ENCODE measurements at places on chromosomes 3 and 15.
A peak's percentile ranks its signal among the peaks of the same experiment; 100 is the strongest.

- DNase-seq = no peak
Measured at GRCh38 chr15:37107071-37107743, 6.9 kb upstream of the MEIS2 start.

- DNase-seq = no peak
Measured at GRCh38 chr3:157285966-157286365, 126.0 kb upstream of the CCNL1 start.

GRCh38 chr3:42459151-42459550 is 43.3 kb upstream of the VIPR1 start:
- no peak for DNase-seq

GRCh38 chr3:194532591-194532990 is 45.8 kb upstream of the ATP13A3 start:
- no peak for DNase-seq

DNA sequence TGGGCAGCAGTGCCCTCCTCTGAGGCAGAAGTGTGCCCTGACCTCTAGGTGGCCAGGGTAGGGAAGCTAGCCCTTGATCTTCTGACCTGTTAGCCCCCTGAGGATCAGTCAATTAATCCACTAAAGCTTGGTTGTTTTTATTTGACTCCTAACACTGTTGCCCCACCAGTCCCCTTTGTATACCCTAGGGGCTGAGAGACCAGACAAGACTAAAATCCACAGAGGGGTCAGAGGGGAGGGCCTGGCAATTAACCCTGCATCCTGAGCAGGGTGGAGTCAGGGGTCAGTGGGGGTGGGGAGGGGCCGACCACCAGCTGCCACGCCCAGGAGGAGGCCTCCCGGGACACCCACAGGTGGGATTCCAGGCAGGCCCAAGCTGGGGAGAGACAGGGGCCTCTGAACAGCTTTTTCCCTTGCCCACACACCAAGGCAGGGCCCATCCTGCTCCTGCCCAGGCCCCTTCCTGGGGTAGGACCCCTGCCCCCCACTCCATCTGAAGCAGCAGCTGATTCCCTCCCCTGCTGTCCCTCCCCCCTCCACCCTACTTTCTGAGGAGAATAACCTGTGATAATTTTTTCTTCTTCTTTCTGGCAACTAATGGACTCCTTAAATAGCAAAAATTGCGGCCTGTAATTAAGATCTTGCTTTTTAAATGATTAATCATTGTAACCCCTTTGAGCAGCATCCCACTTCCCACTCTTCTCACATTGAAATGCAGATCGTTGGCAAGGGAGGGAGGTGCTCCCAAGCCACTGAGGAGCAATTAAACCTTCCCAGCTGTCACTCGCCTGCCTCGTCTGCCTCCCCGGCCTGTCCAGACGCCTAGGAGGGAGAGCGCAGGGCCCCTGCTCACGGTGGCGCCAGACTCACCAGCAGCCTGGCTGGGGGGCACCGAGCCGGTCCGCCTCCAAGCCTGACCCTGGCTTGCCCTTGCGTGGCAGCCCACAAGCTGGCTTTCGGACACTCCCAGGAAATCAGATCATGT is 51.9 kb downstream of the RHCG start:
- DNase-seq = no peak

GRCh38 chr3:151792411-151792810 is 21.5 kb upstream of the AADAC start:
- DNase-seq = no peak

DNA sequence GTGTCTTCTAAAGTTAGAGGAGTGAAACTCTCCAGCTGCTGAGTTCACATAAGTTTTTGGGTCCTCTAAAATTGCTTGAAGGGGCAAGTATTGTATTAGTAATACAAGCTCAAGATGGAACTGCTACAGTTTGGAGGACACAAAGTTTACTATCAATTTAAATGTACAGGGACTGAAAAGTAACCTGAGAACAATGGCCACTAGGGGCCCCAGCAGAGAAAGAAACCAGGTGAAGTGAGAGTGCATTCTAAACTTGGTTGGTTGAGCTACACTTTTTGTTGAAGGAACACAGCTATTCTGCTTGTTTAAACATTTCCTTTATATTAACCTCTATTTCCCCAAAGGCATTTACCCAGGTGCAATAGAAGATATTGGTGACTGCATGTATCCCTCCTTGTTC is 755.5 kb downstream of the GBE1 start:
- no peak for DNase-seq

DNA sequence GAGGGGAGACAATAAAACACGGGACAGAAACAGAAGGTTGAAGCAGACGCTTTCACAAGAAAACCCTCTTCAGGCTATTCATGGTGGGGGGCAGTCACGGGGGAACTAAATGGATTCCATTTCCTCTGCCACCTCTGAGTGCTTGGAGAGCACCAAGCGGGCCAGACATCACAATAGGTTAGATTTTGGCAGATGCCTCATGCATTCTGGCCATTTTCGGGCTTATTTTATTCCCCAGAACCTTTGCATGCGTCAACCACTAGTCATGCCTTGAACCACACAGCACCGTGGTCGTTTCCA is 82.2 kb downstream of the RORA start:
- DNase-seq = no peak

DNA sequence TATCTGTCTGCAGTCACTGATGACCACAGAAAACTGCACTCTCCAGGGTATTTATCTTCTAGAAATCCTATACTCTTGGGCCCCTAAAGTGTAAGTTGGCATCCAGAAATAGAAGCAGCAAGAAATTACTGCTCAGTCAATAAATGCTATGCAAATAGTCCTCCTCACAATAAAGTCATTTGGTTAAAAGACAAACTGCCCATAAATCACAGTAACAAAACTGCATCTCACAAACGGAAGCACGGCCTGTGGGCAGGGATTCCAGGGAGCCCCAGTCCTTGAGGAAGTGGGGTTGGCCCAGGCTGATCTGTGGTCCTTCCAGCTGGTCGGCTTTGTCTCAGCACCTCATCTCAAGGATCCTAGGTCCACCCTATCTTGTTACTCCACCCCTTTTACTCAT is 29.7 kb upstream of the SPATA12 start:
- no peak for DNase-seq

DNA sequence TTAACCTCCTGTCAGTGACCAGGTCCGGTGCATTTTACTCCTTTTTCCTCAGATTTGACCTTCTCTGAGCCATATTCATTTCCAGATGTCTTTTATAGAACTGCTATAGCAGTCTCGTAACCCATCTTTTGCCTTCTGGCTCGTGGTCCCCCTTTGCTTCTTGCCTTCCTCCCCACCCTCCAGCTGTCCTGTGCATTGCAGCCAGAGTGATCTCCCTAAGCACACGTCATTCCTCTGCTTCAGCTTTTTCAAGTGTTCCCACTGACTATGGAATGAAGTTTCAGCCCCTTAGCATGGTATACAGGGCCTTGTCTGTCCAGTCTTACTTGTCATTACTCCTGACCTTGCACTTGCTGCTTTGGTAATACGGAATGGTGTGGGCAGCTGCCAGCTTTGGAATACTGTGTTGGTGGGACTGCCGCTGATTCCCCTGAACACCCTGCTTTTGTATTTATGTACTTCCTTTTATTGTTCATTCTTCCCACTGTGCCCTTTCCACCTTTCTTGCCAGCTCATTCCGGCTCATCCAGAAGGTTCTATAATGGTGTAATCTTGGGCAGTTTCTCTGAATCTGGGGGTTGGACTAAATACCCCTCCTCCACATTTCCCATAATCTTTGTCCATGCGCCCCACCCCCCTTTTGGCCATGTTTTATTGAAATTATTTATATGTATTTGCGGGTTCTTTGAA is 38.9 kb downstream of the SLC25A26 start:
- DNase-seq = no peak

DNA sequence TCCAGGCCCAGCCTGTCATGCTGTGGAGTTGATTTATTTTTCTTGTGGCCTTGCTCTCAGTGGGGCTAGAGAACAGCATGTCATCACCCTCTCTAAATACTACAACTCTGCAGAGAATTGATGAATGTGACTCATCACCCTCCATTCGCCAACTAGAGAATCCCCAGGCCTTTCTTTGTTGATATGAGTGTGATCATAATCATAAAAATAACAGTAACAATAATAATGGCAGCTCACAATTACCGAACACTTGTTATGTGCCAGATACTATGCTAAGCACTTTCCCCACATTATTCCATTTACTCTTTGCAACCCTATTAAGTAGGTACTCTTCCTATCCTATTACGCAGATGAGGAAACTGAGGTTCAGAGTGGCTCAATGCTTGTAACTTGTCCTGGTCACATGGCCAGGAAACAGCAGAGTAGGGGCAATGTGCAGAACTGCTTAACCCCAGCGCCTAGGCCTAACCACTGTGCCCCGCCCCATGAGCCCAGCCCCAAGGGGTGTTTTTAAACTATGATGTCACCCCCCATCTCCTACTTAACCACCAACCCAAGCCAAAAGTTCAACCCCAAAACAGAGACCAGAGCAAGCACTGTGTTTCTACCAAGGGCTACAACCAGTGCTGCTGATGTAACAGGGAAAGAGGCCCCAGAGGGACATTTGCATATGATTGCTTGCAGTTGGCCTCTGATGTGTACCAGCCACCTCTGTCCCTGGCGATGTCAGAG is 104.5 kb downstream of the ADCY5 start:
- DNase-seq = peak; percentile 62

- no peak for DNase-seq
Measured at GRCh38 chr3:118772547-118773011, 262.1 kb downstream of the IGSF11 start.

DNA sequence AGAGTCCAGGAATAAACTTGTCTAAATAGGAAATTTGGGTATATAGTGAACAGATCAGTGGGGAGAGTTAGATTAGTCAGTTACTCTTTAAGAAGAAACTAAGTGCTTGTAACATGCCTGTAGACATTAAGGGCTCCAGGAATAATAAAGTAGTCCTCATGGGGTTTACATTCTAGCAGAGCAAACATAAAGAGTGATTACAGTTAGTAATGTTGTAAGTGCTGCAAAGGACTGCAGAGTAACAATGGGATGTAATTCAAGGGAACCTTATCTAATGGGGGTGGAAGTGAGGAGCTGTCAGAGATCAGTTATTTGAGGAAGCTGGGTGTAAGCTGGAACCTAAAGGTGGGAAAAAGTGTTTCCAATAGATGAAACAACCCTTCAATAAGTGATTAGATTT is 67.5 kb downstream of the ARIH1 start:
- no peak for DNase-seq

- no peak for DNase-seq
Measured at GRCh38 chr3:31968369-31968926, 12.6 kb downstream of the OSBPL10 start.

DNA sequence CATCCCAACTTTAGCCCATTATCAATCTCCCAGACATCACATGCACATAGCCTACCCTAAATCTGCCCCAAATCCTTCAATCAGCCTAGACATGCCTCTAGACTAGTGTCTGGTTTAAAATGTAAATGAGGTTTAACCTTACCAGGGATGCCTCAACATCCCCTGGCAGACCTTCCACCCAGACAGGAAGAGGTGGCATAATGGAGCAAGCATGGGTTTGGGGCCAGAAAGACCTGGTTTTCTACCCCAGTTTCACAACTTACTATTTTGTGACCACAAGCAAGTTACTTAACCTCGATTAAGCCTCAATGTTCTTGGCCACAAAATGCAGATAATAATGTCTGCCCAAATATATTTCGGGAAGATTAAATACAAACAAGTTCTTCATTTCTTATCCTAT is 28.3 kb upstream of the THBS1 start:
- no peak for DNase-seq

DNA sequence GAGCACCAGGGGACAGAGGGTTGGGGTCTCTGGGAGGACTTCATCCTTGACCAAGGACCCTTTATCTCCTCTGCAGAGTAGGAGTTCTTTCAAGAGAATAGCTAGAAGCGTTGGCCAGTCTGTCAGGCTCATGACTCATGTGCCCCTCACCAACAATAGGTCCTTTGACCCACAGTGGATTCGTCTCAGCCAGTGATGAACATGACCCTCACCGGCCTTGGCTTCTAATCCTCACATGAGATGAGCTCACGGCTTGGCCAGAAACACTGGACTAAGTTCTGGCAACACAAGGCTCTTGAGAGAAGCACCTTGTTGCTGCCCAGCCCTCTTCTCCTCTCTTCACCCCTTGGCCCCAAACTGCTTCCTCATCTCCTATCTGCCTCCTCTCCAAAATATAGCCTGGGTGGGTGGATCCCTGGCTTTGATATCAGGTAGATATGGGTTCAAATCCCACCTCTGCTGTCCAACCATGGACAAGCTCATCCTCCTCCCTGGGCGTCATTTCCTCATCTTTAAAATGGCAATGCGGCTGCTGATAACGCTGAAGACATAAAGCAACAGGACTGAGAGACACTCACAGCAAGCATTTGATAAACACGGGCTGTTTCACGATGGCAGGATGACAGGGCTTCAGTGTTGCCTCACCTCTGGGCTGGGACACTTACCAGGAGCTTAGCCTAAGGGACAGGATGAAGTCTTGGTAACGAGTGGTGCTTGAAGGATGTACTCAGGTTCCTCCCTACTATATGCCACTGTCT is 446.7 kb upstream of the PROK2 start:
- DNase-seq = no peak

DNA sequence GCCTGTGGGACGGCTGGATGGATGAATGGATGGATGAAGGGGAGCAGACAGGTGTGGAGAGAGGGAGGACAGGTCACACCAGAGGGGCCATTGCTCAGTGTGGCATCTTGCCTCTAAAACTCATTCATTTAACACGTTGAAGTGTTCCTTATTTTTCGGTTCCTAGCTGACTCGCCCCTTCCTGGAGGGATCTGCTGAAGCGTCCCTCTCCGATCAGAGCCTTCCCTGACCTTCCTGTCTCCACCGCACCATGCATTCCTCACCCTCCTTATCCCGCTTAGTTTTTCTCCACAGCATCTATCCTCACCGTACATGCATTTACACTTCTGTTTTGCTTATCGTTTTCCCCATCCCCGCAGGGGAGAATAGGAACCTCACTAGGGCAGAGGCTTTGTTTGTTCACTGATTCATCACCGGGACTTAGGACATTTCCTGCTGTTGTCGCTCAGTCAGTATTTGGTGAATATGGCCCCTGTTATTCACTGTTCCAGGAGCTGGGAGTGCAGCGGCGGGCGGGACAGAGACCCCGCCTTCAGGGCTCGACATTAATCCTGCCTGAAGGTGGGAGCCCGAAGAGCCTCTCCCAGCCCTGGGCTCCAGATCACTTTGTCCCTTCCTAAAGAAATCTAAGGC is 32.0 kb downstream of the FOXL2 start:
- DNase-seq = no peak
